NCI-H1092 treated with DMSO at 0.1 percent for 48 hours (cell line): ENCODE measurements at places on chromosomes 12 and 14.
A peak's percentile ranks its signal among the peaks of the same experiment; 100 is the strongest.

DNA sequence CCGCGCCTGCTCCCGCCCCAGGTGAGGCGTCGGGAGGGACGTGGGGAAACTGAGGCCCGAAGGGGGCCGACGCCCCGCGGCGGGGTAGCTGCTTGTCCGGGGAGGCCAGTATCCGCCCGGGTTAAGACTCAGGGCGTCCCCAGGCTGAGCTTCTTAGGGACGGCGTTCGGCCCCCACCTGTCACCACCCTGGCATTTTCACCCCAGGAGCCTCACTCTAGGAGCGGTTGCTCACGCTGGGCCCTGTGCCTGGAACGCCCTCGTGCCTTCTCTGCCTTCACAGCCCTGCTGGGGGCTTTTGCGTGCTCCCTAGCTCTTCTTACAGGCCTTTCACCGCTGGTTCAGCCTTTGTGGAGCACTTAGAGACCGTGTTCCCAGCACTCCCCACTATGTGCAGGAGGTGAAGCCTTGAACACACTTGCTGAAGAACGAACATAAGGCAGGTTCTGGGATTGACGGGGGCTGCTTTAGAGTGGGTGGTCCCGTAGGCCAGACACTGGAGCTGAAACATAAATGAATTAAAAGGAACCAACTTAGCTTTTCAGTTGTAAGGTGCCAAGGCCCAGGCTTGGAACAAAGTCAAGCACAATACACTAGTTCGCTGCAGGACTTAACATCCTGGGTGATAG is 601 bp downstream of the ZNF839 start:
- DNase-seq = peak; percentile 12

DNA sequence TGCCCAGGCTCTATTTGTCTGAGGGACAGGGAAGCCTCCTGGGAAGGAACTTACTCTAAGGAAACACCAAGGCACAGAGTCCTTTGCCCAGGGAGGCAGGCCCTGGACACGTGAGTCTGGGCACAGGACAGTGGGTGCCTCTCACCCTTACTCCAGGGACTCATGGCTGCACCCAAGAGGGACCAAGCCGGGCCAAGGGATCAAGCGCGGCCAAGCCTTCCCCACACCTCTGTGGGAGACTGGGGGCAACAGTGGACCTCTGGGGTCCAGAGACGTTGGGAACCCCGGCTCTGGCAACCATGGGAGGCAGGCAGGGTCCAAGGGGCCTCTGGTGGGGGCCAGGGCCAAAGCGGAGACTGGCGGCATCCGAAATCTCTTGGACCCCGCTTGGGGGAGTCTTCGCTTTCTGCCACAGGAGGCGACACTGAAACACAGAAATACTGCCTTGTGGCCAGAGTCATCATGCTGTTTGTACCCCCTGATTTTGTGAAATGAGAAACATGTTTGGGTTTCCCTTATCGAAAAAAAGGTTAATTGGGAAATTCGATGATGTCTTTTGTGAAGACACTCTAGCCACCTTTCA is 51.7 kb upstream of the BCL11B start:
- no peak for DNase-seq

DNA sequence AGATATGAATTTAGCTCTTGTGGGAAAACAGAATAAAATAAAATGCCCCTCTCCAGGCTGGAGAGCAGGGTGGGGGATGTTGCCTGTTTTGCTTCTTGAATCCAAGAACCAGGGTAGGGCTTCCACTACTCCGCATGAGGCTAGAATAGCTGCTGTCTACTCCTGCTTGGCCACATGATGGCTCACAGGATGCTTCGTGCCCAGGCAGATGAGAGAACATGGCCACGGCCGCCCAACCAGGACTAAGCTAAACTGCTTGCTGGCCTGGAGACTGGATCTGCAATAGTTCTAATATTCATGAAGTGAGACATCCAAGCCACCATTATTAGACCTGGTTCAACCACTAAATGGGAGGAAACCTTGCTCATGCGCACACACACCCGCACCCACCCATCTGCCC is 122.2 kb upstream of the METAP2 start:
- no peak for DNase-seq

GRCh38 chr12:54984658-54985376 is at the start of gene TESPA1:
TESPA1 (minus strand) TSS chr12:54984762; CDS start chr12:54974562, 10,200 bp downstream.
- DNase-seq = no peak

GRCh38 chr12:132580701-132581292 is 29.6 kb downstream of the LRCOL1 start:
- no peak for DNase-seq

DNA sequence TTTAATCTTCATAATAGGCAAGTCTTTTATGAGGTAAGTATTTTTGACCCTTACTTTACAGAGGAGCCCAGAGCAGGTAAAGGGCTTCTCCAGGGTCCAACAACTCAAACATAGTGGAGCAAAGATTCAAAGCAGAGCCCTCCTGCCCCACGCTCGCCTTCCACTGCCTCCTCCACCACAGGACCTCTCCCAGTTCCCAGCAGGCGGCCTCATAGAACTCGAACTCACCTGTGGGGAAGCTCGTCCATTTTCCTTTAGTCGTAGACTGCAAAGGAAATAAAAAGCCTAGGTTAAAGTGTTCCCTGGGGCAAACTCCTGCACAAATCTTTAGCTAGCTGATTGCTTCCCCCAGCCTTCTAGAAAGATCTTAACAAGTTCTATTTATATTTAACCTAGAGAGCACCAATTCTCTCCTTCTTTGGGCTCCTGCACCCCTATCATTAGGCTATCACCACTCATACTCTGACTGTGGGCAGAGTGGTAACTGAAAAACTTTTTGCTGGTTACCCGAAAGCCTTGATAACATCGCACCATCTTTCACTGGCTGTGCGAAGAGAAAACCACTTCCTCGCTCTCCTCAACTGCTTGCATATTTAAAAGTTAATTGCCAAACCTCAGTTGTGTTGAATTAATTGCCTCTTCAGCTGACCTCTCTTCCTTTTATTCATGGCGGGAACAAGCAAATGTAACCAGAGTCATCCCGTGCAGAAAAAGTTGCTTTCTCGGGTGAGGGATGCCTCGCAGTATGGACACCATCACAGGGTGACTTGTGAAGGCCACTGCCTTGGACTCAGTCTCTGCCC is 299.6 kb downstream of the DPF3 start:
- no peak for DNase-seq

DNA sequence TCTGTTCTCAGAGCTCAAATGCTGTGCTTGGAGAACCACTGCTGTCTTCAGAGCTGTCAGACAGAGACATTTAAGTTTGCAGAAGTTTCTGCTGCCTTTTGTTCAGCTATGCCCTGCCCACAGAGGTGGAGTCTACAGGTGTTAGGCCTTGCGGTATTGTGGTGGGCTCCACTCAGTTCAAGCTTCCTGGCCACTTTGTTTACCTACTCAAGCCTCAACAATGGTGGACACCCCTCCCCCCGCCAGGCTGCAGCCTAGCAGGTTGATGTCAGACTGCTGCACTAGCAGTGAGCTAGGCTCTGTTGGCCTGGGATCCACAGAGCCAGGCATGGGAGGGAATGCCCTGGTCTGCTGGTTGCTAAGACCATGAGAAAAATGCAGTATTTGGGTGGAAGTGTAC is 323.8 kb downstream of the BCAT1 start:
- DNase-seq = no peak

DNA sequence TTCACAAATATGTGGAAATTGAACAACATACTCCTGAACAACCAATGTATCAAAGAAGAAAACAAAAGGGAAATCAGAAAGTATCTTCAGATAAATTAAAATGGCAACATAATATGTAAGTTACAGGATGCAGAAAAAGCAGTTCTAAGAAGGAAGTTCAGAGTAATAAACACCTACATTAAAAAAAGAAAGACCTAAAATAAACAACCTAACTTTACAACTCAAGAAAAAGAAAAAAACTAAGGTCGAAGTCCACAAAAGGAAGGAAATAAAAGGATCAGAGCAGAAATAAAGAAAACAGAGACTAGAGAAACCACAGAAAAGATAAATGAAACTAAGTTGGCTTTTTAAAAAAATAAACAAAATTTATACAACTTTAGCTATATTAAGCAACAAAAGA is 59.2 kb downstream of the EGLN3 start:
- no peak for DNase-seq

DNA sequence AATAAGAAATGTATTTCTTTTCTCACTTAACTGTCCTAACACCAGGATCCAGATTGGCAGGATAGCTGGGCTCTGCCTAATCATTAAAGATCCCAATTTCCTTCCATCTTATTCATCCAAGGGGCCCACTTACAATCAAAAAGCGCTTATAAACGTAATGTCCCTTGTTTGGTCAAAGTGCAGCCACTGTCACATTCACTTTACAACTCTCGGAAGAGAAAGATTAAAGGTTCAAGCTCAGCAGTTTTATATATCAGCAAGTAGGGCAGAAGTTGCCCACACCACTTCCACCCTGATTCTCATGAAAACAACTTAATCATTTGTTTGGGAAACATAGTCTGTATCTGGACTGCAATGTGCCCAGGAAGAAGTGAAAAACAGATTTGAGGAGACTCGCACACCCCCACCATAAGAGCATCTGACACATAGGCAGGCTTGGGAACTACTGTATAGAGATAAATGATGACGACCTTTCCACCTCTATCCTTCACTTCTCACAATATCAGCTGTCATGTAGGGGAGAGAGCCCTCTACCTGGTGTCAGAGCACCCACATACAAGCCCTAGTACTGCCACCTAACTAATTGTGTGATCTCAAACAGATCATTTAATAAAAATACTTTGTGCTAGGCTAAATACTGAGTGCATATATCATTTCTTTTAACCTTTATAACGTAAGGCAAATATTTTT is 80.8 kb downstream of the CAPZA3 start:
- DNase-seq = no peak

DNA sequence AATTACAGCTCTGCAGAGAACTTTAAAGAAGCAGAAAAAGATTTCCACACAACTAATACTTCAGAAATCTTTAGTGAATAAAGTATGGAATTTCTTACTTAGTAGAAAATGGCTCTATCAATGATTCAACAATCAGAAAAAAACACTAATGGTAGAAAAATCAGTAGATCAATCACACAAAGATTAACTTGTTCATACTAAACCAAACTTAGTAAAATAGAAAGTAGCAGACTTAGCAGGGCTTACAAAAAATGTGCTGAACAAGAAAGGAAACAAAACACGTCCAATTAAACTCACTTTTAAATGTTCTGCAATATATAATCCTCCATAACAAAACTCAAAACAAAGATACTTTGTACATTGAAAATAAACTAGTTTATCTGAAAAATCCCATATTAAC is 38.9 kb downstream of the CEP128 start:
- no peak for DNase-seq

GRCh38 chr14:20837831-20838230 is 35.2 kb upstream of the RNASE1 start:
- no peak for DNase-seq

DNA sequence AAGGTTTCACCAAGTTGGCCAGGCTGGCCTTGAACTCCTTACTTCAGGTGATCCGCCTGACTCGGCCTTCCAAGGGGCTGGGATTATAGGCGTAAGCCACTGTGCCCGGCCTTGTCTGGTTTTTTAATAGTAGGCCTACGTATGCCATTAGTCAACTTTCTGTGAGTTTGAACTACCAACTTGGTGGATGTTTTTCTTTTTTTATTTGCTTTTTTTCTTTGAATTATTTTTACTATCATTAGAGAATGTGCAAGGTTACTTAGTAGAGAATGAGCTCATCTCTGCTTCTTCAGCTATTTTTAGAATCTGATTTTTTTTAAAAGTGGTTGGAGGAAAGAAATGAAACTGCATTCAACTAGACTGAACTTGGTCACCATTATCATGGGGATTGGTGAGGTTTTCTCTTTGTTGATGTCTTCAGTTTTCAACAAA is 51.4 kb downstream of the HMGA2 start:
- no peak for DNase-seq

DNA sequence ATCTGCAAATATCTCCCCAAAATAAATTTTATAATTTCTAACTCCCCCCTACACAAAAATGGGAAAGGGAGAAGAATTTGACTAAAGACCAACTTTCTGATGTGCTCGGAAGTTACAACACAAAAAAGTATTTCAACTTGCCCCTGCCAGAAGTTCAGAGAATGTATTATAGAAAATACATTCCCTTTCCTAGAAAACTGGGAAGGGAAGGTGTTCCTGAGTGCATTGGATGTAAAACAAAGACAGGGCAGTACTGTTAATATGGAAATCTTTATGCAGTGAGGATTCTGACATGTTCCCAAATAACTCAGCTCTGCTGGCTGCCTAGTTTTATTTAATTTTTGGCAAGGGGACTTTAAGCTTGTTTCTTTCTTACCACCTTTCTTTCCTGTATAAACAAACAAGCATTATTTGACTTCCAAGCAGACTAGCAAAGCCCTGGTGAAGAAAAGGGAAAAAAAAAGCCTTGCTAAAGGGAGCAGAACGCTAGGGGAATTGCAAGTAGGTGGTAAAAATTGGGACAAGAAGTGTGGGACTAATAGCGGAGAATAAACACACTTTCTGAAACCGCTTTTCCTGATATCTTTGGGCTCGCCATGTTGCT is 124.1 kb downstream of the STXBP6 start:
- no peak for DNase-seq

- DNase-seq = no peak
Measured at GRCh38 chr14:23600322-23600707, 21.7 kb upstream of the JPH4 start.

GRCh38 chr12:33828326-33828725 is 194.0 kb upstream of the ALG10 start:
- DNase-seq = no peak

DNA sequence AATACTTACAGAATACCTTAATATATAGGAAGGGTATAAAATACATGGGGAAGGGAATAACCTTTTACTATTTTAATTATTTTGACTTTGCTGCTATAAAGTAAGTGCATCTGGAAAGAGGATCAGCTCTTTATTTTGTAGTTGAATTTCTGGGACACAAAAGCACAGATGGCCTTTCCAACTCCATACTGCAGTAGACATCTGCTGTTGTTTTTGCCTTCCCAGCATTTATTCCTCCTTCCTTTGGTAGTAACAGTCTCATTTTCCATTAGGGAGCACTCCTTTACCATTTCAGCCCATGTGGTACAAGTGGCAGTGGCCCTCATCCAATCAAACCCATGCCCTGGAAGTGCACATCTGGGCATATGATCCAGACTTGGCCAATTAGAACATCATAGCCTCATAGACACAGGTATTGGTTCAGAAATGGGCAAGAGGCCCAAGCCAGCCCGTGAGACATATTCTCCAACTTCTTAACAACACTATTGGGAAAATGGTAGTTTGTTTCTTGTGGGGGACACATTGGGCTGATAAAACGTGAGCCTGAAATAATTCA is 64.8 kb upstream of the YARS2 start:
- no peak for DNase-seq

- DNase-seq = peak; percentile 53
Measured at GRCh38 chr14:55731881-55732498, 152.0 kb downstream of the KTN1 start.

GRCh38 chr12:84135586-84136279 is 776.9 kb downstream of the SLC6A15 start:
- no peak for DNase-seq

DNA sequence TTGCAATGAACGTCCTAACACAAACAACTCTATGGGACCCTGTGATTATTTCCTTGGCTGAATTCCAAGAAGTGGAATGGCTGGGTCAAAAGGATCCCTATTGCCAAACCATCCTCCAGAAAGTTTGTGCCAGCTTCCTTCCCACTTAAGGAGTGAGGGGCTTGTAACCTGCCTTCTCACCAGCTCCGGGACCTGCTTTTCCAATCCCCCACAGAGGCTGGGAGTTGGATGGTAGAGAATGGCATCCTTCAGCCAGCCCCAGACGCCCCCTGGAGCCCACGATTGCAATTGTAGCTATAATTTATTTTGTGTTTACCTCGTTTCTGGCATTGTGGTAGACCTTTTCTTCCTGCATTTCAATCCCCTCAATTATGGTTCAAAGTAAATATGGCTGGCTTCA is 9.7 kb upstream of the ZDHHC22 start:
- DNase-seq = peak; percentile 61

- DNase-seq = no peak
Measured at GRCh38 chr12:22530-23201, 43.9 kb upstream of the IQSEC3 start.
